Eye (tissue), 1 donor: ENCODE measurements at places on chromosomes 16 and 17.

DNA sequence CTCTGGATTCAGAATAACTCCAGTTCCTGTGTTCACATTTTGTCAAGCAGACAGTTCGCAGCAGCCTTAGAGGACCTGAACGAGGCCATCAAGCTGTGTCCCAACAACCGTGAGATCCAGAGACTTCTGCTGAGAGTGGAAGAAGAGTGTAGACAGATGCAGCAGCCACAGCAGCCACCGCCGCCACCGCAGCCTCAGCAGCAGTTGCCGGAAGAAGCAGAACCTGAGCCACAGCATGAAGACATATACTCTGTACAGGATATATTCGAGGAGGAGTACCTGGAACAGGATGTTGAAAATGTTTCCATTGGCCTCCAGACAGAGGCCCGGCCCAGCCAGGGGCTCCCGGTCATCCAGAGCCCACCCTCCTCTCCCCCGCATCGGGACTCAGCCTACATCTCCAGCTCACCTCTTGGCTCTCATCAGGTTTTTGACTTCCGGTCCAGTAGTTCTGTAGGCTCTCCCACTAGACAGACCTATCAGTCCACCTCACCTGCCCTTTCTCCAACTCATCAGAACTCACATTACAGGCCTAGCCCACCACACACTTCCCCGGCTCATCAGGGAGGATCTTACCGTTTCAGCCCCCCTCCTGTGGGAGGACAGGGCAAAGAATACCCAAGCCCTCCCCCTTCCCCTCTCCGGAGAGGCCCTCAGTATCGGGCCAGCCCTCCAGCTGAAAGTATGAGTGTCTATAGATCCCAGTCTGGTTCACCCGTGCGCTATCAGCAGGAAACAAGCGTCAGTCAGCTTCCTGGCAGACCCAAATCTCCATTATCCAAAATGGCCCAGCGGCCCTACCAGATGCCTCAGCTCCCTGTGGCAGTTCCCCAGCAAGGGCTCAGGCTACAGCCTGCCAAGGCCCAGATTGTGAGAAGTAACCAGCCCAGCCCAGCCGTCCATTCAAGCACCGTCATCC is 25.9 kb downstream of the CYB561 start:
- DNase-seq = no peak

DNA sequence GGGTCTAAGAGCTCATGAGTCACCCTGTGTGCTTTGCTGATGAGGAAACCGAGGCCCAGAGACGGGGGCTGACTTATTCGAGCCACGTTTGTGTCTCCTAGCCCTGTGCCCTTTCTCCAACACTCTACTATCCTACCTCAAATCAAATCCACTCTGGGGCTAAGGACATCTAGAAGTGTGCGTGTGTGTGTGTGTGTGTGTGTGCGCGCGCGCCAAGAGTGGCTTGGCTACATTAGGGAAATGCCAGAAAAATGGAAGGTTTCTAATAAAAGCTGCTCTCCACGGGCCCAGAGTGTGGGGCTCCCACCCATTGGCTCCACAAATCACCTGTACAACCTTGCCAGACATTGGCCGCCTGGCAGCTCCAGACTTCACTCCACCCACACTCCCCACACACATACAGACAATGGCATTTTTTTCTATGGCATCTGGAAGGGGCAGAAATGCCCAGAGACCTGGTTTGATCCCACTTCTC is 30.3 kb upstream of the PHOSPHO1 start:
- no peak for DNase-seq

DNA sequence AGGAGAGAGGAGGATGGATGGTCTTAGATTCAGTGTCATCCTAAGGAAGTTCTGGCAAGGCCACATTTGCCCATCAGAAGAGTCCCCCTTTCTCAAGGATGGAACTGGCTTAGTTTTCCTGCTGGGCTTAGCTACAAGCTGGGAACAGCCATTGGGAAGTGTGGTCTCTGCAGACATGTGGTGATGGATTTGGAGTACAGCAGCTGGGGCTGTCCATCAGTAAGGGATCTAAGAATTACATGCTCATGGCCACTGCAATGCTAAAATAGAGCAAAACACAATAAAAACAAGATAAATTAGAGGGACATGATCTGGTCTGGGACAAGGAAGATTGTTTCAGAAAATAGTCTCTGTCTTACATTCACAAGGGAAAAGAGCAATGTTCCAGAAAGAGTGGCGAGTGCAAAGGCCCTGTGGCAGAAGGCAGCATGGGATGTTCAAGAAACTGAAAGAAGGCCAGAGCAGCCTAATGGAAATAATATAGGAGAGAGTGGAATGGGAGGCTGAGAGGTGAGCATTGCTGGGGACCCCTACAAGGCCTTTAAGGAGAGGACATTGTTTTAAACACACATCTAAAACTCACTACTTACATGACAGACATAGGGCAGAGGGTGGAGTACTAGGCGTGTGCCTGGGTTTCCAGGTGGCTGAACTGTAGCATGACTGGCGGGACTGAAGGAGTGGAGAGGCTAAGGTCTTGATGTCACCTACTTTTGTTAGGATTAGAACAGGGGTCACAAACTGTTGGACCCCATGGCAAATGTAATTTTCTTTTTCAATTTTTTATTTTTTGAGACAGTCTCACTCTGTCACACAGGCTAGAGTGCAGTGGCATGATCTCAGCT is 17.0 kb upstream of the TOX3 start:
- DNase-seq = no peak

- no peak for DNase-seq
Measured at GRCh38 chr16:57985204-57986181, 14.6 kb upstream of the CNGB1 start.

DNA sequence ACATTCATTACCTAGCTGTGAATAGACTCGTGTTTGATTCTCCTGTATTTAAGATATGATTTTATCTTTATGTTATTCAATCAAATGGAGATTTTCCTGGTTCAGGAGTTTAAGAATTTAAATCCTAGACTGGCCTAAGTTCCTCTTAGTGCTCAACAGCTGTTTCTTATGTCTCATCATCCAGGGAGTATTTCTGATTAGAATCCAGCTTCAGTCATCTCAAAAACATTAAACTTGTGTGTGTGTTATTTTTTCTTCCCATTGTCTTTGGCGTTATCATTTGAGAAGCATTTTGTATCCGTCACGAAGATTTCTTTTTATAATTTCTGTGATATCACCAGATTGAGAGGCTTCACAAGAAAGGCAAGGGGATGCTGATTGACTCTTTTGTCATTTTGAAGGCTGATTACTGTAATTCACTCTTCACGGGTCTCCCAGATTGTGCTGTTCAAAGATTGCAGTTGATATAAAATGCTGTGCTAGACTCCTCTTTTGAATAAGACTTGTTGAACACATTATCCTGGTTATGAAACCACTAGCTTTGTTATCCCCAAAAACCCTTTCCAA is 204.8 kb downstream of the CDH8 start:
- no peak for DNase-seq

DNA sequence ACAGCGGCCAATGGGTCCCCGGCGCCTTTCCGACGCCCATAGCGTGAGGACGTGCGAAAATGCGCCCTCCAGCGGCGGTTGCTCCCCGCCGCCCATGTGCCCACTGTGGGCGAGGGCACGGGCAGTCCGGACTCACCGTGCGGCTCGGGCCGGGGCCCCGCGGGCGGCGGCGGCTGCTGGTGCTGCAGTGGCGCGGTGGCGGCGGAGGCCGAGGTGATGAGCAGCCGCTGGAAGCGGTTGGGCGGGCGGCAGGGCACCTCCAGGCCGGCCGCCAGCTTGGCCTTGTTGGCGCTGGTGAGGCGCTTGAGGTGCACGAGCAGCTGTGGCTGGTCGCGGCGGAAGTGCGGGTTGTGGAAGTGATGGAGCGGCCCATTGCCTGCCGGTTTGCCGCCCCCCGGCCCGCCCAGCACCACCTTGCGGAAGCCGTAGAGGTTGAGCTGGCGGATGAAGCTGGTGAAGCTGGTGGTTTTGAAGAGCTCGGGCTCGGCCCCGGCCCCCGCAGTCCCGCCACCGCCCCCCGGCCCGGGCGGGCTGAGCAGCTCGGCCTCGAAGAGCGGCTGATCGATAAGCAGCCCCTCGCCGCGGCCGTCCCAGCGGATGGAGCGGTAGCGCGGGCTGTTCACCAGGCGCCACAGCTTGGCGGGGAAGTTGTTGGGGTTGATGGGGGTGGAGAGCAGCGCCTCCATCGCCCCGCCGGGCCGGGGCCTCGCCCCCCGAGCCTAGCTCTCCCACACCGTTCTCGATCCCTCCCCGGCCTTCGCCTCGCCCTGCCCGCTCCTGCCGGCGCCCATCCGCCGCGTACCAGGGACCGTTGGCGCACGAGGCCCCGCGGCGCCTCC is at the start of gene HSF5:
TSS of gene HSF5 (minus strand) at position 820 of the 839 bp plus-strand sequence. CDS start at position 686, 134 bp downstream.
- DNase-seq = peak; percentile 50

- no peak for DNase-seq
Measured at GRCh38 chr16:78065319-78065718, 34.1 kb upstream of the WWOX start.

DNA sequence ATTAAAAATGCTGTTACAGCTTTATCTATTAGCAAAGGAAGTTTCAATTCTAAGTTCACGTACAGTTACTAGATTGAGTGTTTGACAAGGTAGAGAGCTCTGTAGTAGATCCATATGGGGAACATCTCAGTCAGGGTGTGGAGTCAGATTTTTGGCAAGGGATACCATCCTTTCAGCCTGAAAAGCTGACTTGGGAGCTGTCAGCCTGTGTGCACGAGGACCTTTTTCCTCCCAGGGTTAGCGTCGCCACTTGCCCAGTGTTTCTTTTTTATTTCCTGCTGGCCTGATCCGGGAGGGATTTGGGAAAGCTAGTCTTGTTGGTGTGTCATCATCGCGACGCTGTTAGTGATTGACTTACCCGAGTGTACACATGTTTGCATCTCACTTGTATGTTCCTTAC is 29.5 kb downstream of the WWOX start:
- DNase-seq = no peak

DNA sequence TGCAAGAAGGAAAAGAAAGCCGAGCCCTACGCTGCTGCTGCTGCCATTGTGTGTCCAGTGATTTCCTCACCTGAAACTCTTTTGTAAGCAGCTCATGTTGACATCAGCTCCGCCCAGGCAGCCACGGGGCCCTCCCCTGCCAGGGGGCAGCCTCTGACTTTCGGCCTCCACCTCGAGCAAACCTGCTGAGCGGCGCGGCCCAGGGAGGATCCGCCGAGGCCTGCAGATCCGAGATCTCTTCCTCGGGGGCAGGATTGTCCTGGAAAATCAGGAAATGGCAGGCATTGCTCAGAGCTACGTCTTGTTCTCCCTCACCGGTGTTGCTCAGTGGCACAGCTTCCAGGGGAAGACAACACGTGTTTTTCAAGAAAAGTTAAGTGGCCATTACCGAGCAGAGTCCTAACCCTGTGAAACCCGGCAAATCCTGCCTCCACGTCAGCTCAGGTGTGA is 35.6 kb upstream of the ZNF750 start:
- DNase-seq = no peak
